ENCODE measurements at places on chromosomes 3 and 15.

- H3K27me3 ChIP-seq: no peaks in the 10 kb centered on the region
- H3K27ac ChIP-seq: no peak overlapping the region
- peaks cover 2% of the 10 kb centered on the region for H3K4me1 ChIP-seq
- no peak overlapping the region for H3K4me3 ChIP-seq
- DNase-seq: no peak
- H3K36me3 ChIP-seq: no peaks in the 10 kb centered on the region
Measured at GRCh38 chr15:66911131-66911700, 154.2 kb upstream of the SMAD3 start.

DNA sequence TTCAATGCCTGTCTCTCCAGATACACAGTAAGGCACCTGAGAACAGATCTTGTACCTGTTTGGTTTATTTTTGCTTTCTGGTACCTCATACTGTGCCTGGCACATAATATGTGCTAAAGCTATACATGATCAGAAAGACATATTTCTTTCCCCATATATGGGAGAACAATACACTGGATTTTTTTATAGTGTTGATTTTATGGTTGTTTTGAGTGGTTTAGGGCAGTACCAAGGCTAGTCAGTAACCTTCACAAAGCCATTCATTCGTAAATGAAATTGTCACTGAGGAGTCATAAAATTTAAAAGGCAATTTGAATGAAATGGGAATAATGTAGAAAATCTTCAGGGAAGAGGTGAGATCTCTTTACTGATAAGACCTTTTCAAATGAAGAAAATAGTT is 810.2 kb downstream of the TUSC7 start:
- H3K27me3 ChIP-seq: no peaks in the 10 kb centered on the region
- no peak overlapping the region for H3K4me3 ChIP-seq
- no peaks in the 10 kb centered on the region for H3K36me3 ChIP-seq
- no peak for DNase-seq

DNA sequence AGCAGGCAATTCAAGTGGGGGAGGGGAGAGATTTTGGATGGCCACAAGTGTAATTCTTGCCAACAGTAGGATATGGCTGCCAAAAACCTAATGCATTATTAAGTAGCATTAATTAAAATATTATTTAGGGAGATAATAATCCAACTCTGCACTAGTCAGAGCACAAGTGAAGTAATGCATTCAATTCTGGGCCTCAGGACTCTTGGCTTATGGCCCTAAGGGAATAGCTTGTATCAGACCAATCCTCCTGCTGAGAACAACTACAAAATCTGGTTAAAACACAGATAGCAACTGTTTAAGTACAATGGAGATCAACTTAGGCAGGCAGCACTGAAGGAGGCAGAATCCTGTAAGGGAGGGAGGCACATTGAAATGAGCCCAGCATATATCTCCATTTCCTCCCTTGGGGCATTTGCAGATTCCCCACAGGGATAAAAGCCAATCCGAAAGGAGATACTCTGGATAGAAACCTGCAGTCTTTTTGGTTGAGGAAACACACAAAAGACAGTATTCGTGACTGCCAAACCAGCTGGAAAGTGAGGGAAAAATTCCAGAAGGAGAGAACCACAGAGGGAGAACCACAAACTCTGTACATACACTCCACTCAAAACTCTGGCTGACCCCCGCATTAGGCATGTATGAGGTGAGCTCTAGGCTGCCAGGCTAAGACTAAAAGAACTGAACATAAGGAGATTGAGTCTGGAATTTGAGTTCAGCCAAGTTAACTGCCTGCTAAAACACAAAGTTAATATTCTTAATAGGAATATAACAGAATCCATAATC is 57.4 kb downstream of the ETFA start:
- H3K27me3 ChIP-seq: no peaks in the 10 kb centered on the region
- no peaks in the 10 kb centered on the region for H3K4me1 ChIP-seq
- no peak overlapping the region for H3K27ac ChIP-seq
- DNase-seq: no peak
- peaks cover 33% of the 10 kb centered on the region for H3K36me3 ChIP-seq
- no peak overlapping the region for H3K4me3 ChIP-seq

DNA sequence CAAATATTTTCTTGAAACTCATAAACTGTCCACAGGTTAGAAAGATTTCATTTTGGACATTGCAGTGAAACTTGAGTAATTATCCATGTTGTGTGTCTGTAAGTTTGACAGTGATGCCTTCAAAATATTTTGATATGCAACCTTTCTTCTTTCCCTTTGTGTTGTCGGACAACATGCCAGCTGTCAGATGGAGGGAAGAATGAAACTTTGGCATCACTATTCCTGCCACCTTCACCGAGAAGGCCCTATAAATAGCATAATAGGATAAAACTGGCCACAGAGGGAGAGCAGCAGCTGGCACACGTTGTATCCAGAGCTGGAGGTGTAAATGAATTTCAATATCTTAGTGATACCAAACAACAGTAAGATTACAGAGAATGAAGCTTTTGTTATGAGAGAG is 436.7 kb upstream of the CFAP20DC start:
- no peaks in the 10 kb centered on the region for H3K4me1 ChIP-seq
- DNase-seq: no peak
- H3K36me3 ChIP-seq: no peaks in the 10 kb centered on the region
- H3K27ac ChIP-seq: no peak overlapping the region

- H3K27me3 ChIP-seq: no peaks in the 10 kb centered on the region
- H3K27ac ChIP-seq: no peak overlapping the region
- H3K36me3 ChIP-seq: no peaks in the 10 kb centered on the region
- peaks cover 5% of the 10 kb centered on the region for H3K4me1 ChIP-seq
- no peak overlapping the region for H3K4me3 ChIP-seq
Measured at GRCh38 chr3:64229903-64230302, 4.6 kb upstream of the PRICKLE2 start.

- H3K36me3 ChIP-seq: peaks cover 12% of the 10 kb centered on the region
- DNase-seq: no peak
- H3K4me1 ChIP-seq: no peaks in the 10 kb centered on the region
- no peak overlapping the region for H3K4me3 ChIP-seq
- H3K27me3 ChIP-seq: no peaks in the 10 kb centered on the region
Measured at GRCh38 chr3:14487086-14487485, 53.1 kb downstream of the GRIP2 start.

- H3K4me1 ChIP-seq: no peaks in the 10 kb centered on the region
- H3K27me3 ChIP-seq: no peaks in the 10 kb centered on the region
- H3K36me3 ChIP-seq: no peaks in the 10 kb centered on the region
- no peak overlapping the region for H3K27ac ChIP-seq
- no peak overlapping the region for H3K4me3 ChIP-seq
Measured at GRCh38 chr3:148625095-148625736, 72.5 kb upstream of the AGTR1 start.

DNA sequence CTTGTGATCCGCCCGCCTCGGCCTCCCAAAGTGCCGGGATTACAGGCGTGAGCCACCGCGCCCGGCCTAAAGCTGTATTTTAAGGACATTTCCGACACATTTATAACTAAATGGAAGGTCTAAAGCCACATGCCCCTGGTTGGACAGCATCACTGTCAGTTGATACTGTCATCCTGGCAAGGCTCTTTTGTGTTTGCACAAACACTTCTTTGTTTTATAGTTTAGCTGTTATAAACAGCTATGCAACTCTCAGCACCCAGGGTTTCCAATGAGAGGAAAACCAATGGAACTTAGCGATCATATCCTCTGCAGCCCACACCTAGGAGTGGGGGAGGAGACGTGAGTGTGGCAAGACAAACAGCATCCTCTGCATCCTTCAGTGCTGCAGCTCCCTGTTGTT is 19.7 kb downstream of the NIPA1 start:
- no peak for DNase-seq
- H3K36me3 ChIP-seq: no peaks in the 10 kb centered on the region
- no peaks in the 10 kb centered on the region for H3K27me3 ChIP-seq
- H3K4me3 ChIP-seq: no peak overlapping the region
- H3K27ac ChIP-seq: no peak overlapping the region
- H3K4me1 ChIP-seq: peaks cover 12% of the 10 kb centered on the region

DNA sequence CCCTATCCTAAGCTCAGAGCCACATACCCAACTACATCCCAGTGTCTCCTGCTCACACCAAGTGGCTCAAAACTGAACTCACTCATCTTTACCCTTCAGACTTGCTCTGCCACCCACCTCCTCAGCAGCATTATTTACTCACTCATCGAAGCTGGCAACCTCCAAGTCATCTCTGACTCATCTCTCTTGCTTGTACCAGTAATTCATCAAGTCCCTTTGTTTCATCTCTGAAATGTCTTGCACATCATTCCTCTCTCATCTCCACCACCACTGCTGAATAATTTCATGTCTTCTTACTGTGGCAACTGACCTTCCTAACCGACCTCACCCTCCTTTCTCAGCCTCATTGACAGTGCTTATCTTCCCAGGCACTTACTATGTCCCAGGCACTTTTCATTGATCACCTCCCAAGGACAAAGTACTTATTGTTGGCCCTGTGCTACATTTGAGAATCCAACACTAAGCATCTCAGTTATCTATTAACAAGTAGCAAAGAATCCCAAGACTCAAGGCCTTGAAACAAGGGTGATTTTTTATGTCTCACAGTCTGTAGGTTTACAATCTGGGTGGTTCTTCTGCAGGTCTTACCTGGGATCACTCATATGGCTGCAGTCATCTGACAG is 82.0 kb downstream of the MRPL46 start:
- no peak overlapping the region for H3K27ac ChIP-seq
- no peak for DNase-seq
- H3K4me1 ChIP-seq: no peaks in the 10 kb centered on the region
- no peaks in the 10 kb centered on the region for H3K36me3 ChIP-seq

- no peaks in the 10 kb centered on the region for H3K36me3 ChIP-seq
- peak; percentile 64 for DNase-seq
- no peak overlapping the region for H3K4me3 ChIP-seq
- H3K27me3 ChIP-seq: no peaks in the 10 kb centered on the region
- no peak overlapping the region for H3K27ac ChIP-seq
- no peaks in the 10 kb centered on the region for H3K4me1 ChIP-seq
Measured at GRCh38 chr15:69468241-69469121, 15.9 kb downstream of the RPLP1 start.

- H3K27ac ChIP-seq: no peak overlapping the region
- H3K4me3 ChIP-seq: no peak overlapping the region
- peaks cover 58% of the 10 kb centered on the region for H3K36me3 ChIP-seq
- DNase-seq: no peak
Measured at GRCh38 chr15:90270502-90271150, 5.2 kb downstream of the NGRN start.

DNA sequence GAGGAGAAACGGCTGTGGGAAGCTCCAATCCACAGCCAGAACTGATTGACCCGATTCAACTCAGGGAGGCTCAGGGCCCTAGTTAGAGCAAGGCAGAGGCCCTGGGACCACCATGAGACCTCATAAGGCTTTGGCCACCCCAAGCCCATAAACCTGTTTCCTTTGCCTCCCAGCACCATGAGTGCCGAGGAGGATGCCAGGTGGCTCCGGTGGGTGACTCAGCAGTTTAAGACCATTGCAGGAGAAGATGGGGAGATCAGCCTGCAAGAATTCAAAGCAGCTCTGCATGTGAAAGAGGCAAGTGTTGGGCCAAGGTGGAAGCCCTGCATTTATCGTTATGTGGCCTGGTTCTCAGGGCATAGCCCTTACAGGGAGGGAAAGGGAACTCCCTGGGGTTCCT is 11.9 kb downstream of the NOX5 start:
- H3K4me3 ChIP-seq: no peak overlapping the region
- no peak for DNase-seq
- no peak overlapping the region for H3K27ac ChIP-seq
- H3K36me3 ChIP-seq: no peaks in the 10 kb centered on the region
- H3K27me3 ChIP-seq: peaks cover 2% of the 10 kb centered on the region

- H3K4me1 ChIP-seq: no peaks in the 10 kb centered on the region
- no peak overlapping the region for H3K4me3 ChIP-seq
- no peak for DNase-seq
- no peaks in the 10 kb centered on the region for H3K27me3 ChIP-seq
- H3K27ac ChIP-seq: no peak overlapping the region
- H3K36me3 ChIP-seq: no peaks in the 10 kb centered on the region
Measured at GRCh38 chr15:44695294-44695693, 15.8 kb downstream of the PATL2 start.

DNA sequence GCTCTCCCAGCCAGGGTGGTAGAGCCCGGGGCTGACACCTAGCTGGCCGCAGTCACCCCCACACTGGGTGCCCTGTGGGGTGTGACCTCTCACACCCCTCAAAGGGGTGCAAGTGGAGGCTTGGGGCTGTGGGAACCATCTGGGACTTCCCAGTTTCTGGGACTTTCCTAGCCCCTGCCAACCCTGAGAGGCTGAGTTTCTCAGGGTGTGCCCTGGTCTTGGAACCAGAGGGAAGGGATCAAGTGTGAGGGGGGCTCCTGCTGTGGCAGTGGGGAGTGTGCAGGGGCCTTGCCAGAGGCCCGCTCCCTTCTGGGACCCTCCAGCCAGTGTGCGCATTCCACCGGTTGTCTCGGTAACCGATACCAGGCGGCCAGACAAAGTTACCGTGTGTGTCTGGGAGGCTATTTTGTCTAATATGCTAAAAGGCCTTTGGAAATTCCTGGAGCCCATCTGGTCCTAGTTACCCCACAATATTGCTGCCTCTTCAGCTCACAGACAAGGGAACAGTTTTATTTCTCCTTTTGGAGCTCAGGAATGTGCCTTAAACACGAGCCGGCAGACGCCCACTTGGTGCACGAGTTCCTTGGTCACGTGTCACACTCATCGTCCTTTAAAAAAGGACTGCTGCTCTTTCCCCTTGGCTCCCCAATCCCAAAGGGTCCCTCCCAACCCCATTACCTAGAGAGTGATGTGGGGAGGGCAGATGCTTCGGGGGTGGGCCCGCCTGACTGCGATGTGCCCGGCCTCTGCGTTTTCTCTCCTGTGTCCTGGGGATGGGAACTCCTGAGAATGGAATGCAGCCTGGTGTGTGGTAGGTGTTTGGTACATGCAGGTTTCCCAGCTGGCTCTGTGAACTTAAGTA is 33.2 kb downstream of the HDAC11 start:
- H3K36me3 ChIP-seq: no peaks in the 10 kb centered on the region
- H3K27ac ChIP-seq: no peak overlapping the region
- peaks cover under 1% of the 10 kb centered on the region for H3K4me1 ChIP-seq
- no peak for DNase-seq
- no peaks in the 10 kb centered on the region for H3K27me3 ChIP-seq

DNA sequence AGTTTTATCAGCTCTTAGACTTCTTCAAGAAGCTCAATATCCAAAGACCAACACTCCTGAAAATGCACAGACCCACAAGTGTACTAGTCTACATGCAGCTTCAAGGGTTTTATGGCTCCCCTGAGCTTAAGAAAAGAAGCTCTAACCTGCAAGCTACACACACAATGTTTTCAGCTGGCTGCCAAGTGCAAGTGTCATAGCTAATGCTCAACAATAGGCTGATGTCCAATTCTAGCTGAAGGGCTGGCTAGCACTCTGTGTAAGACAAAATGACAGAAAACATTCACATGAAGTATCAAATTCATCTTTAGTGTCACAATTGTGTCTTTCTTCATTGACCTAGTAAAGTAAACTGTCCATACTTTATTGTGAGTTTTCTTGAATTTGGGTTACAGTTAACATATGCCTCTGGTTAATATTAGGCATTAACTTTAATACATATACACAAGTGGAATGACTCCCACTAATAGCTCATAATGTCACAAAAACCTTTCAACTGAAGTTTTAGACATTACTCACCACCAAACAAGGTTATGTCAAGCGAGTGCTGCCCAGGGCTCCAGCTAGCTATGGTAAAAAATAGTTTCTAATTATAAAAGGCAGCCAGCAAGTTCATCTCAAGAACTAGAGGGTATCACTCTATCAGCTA is 15.1 kb downstream of the ABI3BP start:
- H3K4me3 ChIP-seq: no peak overlapping the region
- H3K36me3 ChIP-seq: no peaks in the 10 kb centered on the region
- H3K4me1 ChIP-seq: no peaks in the 10 kb centered on the region
- no peaks in the 10 kb centered on the region for H3K27me3 ChIP-seq
- no peak overlapping the region for H3K27ac ChIP-seq

All from common myeloid progenitor, CD34-positive (primary cell).